ENCODE measurements at places on chromosomes 1 and 21. TPM values are rescaled to one million over a fixed set of nuclear protein-coding genes. Genes with fewer than 3 reads are reported as not detected.
A peak's percentile ranks its signal among the peaks of the same experiment; 100 is the strongest.

DNA sequence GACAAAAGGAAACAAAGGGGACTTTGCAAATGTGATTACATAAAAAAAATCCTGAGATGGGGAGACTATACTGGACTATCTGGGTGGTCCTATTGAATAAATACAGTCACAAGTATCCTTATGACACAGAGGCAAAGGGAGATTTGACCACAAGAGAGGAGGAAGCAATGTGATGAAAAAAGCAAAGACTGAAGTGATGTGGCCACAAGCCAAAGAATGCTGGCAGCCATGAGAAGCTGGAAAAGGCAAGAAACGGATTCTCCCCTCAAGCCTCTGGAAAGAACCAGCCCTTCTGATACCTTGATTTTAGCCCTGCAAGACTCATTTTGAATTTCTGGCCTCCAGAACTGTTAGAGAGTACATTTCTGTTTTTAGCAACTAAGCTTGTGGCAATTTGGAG is 36.4 kb downstream of the OLFML2B start:
- H3K4me3 ChIP-seq = no peak overlapping the region
- H3K27me3 ChIP-seq = peaks cover 5% of the 10 kb centered on the region

- no peak overlapping the region for H3K4me3 ChIP-seq
- no peaks in the 10 kb centered on the region for H3K36me3 ChIP-seq
- no peak overlapping the region for H3K27ac ChIP-seq
- no peaks in the 10 kb centered on the region for H3K27me3 ChIP-seq
- DNase-seq = no peak
These were observed 140.4 kb downstream of the BRINP2 start for GRCh38 chr1:177311111-177311510.

DNA sequence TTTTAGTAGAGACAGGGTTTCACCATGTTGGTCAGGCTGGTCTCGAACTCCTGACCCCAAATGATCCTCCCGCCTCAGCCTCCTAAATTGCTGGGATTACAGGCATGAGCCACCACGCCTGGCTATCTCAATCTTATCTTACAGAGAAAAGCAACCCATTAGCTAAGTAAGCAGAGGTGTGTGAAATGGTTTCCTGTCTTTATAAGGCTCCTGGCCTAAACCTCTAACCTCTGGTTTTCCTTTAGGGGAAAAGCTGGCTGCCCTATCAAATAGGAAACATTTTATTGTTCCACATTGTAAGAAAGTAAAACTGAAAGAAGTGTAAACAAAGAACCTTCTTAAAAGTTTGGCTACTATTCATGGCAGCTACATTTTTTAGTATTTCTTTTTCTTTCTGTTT is 78.3 kb upstream of the MORC3 start:
- no peak overlapping the region for H3K4me3 ChIP-seq
- H3K27ac ChIP-seq = no peak overlapping the region
- DNase-seq = no peak

GRCh38 chr1:113353580-113353979 is 36.7 kb upstream of the MAGI3 start:
- no peak for DNase-seq
- no peaks in the 10 kb centered on the region for H3K27me3 ChIP-seq

DNA sequence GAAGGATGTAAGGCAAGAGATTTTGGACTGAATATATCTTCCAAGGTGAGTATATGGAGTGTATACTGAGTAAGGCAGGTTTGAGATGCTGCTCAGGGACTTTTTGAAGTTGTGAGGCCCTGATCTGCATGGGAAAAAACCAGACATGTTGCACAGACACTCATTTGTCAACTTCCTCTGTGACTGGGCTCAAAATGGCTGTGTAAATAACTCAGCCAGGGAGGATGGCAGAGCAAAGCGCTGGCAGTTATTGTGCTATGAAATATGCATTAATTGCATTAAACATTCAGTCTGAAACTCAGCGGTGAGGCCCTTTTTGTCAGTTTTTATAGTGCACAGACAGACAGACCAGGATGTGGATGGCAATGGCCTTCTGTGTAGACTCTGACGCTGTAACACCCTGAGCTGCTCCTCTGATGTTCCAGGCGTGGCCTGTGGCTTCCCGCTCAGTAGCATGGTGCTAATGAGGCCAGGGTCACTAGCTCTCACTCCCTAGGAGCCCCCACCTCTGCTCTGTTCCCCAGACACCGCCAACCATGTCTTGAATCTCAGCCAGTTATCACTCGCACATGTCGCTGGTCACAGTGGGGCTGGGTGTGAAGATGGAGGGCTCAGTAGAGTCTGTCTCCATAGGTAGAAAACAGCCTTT is 307.0 kb upstream of the PROX1 start:
- no peak overlapping the region for H3K27ac ChIP-seq
- no peak for DNase-seq
- H3K4me1 ChIP-seq = no peaks in the 10 kb centered on the region
- H3K27me3 ChIP-seq = peaks cover 8% of the 10 kb centered on the region

DNA sequence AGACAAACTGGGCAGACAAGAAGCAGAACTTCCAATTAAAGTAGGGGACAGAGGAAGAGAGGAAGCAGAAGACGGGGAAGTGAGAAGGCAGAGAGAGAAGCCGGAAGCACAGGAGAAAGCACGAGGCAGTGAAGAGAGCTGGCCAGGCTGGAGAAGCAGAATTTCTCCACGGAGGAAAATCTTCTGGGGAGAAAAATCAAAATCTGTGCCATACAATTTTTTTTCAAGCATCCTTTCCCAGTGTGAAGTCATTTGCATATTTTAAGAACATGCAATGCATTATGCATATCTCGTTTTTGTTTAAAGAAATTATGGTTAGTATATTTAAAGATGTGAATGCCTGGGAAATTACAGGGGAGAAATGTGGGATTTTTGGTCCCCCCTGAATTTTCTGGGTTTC is 7.3 kb upstream of the CAMK2N1 start:
- H3K36me3 ChIP-seq = peaks cover 3% of the 10 kb centered on the region
- DNase-seq = no peak
- no peak overlapping the region for H3K4me3 ChIP-seq
- H3K27ac ChIP-seq = no peak overlapping the region
- H3K4me1 ChIP-seq = peaks cover 9% of the 10 kb centered on the region

- no peaks in the 10 kb centered on the region for H3K27me3 ChIP-seq
- H3K4me1 ChIP-seq = no peaks in the 10 kb centered on the region
- no peak for DNase-seq
- no peak overlapping the region for H3K27ac ChIP-seq
- H3K4me3 ChIP-seq = no peak overlapping the region
- H3K36me3 ChIP-seq = peaks cover 44% of the 10 kb centered on the region
These were observed 17.7 kb downstream of the MECR start for GRCh38 chr1:29213055-29213454.

GRCh38 chr1:206087091-206087490 is 30.1 kb downstream of the AVPR1B start:
- H3K4me3 ChIP-seq = no peak overlapping the region
- H3K27ac ChIP-seq = no peak overlapping the region
- no peaks in the 10 kb centered on the region for H3K27me3 ChIP-seq
- no peak for DNase-seq
- no peaks in the 10 kb centered on the region for H3K36me3 ChIP-seq

DNA sequence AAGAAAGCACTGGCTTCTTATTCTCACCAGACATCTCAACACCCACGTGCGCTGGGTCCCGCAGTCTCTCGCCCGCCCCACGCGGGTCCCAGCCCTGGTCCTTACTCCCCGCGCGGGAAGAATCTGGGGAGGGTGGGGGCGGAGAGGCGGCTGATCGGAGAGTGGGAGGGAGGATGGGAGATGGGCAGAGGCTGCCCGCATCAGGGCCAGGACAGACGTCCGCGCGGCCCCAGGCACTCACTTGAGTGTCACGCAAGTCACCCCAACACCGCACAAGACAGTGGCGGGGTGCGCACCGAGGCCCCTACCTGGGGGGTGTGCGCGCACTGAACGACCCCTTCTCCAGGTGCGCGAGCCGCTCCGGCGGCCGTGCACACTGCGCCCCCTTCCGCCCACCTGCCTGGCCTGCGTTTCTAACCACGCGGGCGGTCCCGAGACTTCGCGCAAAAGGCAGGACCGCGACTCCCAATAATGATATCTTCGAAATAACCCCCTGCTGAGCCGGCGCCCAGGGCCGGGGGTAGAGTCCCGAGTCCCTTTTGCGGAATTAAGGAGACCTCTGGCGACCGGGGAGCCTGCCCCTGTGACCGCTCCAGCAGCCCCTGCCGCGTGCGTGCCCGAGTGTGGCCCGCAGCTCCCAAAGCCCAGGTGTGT is 6.0 kb upstream of the SIM2 start:
- H3K4me1 ChIP-seq = peaks cover 2% of the 10 kb centered on the region
- H3K4me3 ChIP-seq = no peak overlapping the region
- peaks cover 53% of the 10 kb centered on the region for H3K27me3 ChIP-seq

GRCh38 chr1:230977761-230978490 is 735 bp downstream of the TTC13 start:
- H3K4me3 ChIP-seq = peak overlapping the region; percentile 73
- DNase-seq = peak; percentile 17
- no peaks in the 10 kb centered on the region for H3K36me3 ChIP-seq

DNA sequence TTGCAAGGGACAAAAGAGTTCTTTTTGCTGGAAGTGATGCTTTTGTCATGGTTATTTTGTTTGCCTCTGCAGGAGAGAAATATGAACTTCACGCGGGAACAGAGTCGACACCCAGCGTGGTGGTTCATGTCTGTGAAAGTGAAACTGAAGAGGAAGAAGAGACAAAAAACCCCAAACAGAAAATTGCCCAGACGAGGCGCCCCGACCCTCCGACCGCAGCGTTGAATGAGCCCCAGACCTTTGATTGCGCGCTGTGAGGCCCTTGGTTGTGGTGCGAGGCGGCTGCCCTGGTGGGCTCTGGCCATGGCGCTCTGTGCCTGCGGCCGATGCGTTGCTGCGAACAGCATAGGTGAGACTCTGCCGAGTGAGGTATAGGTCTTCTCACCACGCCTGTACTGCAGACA is 20.9 kb upstream of the NCMAP start:
- H3K27ac ChIP-seq = peak overlapping the region; percentile 98
- H3K4me1 ChIP-seq = peaks cover 19% of the 10 kb centered on the region
- H3K27me3 ChIP-seq = no peaks in the 10 kb centered on the region
- H3K4me3 ChIP-seq = peak overlapping the region; percentile 39
- peak; percentile 75 for DNase-seq

- DNase-seq = no peak
- no peaks in the 10 kb centered on the region for H3K4me1 ChIP-seq
- no peak overlapping the region for H3K4me3 ChIP-seq
- H3K36me3 ChIP-seq = no peaks in the 10 kb centered on the region
- H3K27me3 ChIP-seq = no peaks in the 10 kb centered on the region
These were observed 27.4 kb downstream of the ELF3 start for GRCh38 chr1:202037706-202038296.

DNA sequence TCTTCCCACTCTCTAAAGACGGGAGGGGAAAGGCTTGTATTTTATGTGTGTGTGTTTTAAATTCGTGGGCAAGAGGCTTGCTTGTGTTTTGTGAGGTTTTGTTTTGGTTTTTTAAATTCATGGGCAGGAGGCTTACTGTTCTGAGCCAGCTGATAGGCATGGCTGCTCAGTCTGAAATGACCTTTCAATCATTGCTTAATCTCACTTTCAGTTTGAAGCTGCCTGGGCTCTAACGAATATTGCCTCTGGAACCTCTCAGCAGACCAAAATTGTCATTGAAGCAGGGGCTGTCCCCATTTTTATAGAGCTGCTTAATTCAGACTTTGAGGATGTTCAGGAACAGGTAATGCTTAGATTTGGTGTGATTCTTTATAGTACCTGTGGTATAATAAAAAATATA is 20.3 kb upstream of the TXLNA start:
- no peak overlapping the region for H3K4me3 ChIP-seq
- no peak overlapping the region for H3K27ac ChIP-seq

DNA sequence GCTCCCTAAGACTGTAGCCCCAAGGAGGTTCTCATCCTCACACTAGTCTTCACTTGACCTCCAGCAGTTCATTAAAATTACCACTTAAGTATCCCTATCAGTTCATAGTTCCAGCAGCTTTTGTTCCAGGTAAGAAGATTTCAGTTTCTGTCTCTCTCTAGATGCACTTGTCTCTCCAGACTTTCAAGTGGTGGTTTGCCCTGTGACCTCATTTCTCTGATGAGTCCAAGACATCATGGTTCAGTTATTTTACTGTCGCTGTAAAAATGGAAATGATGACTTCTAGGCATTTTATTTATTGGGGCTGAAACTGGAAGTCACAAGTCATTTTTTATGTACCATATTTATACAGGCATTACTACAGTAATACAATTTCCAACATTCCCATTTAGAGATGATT is 17.9 kb upstream of the RGS18 start:
- H3K4me1 ChIP-seq = no peaks in the 10 kb centered on the region
- no peak overlapping the region for H3K27ac ChIP-seq
- DNase-seq = no peak
- H3K27me3 ChIP-seq = no peaks in the 10 kb centered on the region
- no peak overlapping the region for H3K4me3 ChIP-seq

GRCh38 chr1:247334378-247335133 is 2.9 kb upstream of the ZNF496 start:
- H3K27me3 ChIP-seq = no peaks in the 10 kb centered on the region
- peaks cover 17% of the 10 kb centered on the region for H3K4me1 ChIP-seq
- no peak for DNase-seq

DNA sequence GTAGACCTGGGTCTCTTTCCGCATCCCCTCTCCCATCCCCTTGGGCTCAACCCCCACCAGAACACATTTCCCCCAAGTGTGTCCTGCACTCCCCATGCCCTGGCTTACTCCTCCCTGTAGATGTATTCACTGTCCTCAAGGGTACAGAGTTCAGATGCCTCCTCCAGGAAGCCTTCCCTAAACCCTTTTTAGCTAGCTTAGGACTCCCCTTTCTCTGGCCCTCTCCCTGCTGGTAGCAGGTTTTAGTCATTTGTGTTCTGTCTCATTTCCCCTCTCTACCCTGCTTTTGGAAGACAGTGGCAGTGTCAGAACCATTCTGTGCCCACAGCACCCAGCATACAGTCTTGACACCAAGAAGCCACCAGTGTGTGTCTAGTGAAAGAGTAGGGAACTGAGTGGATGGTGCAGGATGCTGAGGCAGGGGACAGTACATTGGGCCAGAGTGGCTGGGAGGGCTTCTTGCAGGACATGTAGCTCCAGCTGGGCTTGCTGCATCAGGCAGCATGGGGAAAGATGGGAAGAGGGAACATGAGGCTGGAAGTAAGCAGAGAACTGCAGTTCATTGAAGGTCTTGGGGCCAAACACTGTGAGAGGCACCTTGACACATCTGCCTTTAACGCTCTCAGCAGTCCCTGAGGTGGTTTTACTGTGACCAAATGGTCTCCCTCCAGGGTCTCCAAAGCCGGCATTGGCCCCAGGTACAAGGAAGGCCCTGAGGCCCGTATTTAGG is 2.5 kb downstream of the FOXO6 start:
- no peak overlapping the region for H3K27ac ChIP-seq
- DNase-seq = no peak
- H3K4me1 ChIP-seq = peaks cover 5% of the 10 kb centered on the region
- H3K36me3 ChIP-seq = no peaks in the 10 kb centered on the region
- H3K4me3 ChIP-seq = no peak overlapping the region
- peaks cover 71% of the 10 kb centered on the region for H3K27me3 ChIP-seq

DNM3 gene
- 2.1 TPM for total RNA-seq

FCAMR gene
- not detected for total RNA-seq

NBPF10 gene
- total RNA-seq = 2.7 TPM

NLRP3 gene
- 5.1 TPM for total RNA-seq

PTGFR gene
- not detected for total RNA-seq

LCE1D gene
- total RNA-seq = not detected

FMO3 gene
- total RNA-seq = not detected

WNT4 gene
- total RNA-seq = not detected

KRTAP12-2 gene
- not detected for total RNA-seq

NOL9 gene
- 50.8 TPM for total RNA-seq

CRNN gene
- total RNA-seq = not detected

TDRD5 gene
- not detected for total RNA-seq

RGS13 gene
- total RNA-seq = not detected
